ENCODE measurements at places on chromosomes 1 and 21.

DNA sequence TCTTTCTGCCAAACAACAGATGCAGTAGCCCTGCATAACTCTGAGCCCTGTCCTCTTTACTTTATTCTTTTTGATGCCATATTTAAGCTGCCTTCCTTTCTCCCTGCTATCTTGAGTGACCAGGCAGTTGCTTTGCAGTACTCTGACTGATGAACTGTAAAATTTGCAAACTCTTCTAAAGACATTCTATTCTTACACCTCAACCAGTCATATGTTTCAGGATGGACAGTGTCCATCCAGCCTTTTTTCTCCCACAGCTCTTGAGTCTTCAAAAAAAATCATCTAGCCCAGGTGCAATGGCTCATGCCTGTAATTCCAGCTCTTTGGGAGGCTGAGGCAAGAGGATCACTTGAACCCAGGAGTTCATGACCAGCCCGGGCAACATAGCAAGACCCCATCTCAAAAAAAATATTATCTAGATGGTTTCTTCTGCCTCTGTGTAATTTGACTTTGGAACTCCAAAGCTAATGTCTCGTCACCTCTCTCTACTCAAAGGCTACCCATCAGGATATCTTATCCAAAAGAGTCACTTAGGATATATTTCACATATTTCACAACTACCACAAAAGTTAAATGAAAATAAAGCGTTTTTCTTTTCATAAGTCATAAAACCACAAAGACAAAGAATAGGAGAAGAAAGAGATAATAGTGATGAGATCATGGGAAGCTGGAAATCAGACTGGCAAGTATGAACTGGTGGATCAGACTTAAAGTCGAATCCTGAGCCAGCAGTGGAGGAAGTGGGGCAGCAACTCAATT, 54.6 kb upstream of the IPO9 start:
- no peak for DNase-seq

DNA sequence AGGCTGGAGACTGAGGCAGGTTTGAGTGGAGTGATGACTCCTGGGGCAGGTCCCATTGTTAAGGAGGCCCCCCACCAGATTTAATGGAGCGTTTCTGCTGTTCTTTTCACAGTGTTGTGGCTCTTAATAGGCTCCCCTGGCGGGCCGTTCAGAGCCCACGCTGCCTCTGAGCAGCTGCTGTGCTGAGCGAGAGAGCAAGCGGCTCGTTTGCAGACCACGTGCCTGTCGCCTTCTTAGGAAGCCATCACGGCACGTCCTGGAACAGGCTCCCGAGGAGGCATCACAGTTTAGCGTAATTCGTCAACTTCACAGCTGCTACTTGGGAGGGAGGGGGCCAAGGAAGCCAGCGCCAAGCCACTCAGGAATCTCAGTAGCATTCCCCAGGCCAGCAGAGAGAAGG, 70.5 kb upstream of the CTTNBP2NL start:
- DNase-seq: no peak

DNA sequence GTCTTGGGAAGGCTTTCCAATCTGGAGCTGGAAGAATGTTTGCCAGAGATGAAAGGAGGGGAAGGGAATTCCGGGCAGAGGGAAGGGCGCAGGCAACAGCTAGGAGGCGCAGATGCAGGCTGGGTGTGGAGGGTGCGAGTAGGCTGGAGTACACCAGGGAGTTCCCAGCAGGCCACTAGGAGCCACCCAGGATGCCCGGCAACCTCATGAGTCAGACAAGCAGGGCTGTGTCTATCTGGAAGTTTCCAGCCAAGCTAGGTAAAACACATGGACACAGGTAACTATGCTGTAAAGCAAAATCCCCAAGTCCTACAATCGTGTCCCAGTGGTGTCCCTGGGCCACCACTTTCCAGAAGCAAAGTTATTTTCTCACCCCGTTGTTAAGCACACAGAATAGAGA, 990 bp upstream of the NBL1 start:
- no peak for DNase-seq

DNA sequence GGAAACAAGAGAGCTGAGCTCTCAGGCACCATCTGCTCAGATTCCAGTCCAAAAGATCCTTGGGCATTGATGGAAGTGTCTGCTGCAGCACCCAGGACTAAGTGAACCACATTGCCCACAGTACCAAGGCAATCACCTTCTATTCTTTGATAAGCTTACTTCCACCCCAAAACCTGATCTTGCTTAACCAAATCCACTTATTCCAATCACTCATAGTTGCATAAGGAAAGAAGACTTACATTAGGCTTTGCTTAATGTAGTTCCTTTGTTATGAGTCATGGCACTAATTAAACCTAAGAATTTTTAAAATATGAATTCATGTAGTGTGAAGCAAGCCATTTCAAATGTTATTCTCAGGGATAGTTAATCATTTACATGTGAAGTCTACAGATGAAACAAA, 84.5 kb downstream of the UCHL5 start:
- DNase-seq: no peak

GRCh38 chr1:14443164-14443787, 155.2 kb upstream of the KAZN start:
- DNase-seq: no peak

- no peak for DNase-seq
Measured at GRCh38 chr1:45297666-45298356, 28.9 kb upstream of the HPDL start.

DNA sequence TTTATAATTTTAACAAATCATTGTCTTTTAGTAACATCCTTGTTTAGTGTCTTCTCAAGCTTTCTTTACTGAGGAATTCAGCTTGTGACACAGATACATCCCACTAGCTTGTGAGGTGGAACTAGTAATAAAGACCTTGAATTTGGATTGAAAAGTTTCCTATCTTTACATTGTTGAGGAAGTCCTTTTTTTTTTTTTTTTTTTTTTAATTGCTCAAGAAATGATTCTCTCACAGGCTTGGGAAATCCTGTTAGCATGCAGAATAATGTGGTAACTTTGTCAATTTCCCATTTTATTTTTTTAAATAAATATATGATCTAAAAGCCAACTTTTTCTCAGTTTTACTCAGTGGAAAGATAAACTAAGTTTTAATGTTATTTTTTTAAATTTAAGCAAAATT, 15.8 kb downstream of the DENND2D start:
- no peak for DNase-seq

GRCh38 chr1:90613371-90613770, 103.7 kb downstream of the BARHL2 start:
- DNase-seq: no peak

- DNase-seq: no peak
Measured at GRCh38 chr1:97281962-97282361, 560.4 kb downstream of the PTBP2 start.

- DNase-seq: no peak
Measured at GRCh38 chr1:232596666-232597303, 33.1 kb downstream of the SIPA1L2 start.

- DNase-seq: no peak
Measured at GRCh38 chr1:100611086-100611485, 73.1 kb downstream of the GPR88 start.

GRCh38 chr1:97791251-97791650, 129.6 kb downstream of the DPYD start:
- no peak for DNase-seq

DNA sequence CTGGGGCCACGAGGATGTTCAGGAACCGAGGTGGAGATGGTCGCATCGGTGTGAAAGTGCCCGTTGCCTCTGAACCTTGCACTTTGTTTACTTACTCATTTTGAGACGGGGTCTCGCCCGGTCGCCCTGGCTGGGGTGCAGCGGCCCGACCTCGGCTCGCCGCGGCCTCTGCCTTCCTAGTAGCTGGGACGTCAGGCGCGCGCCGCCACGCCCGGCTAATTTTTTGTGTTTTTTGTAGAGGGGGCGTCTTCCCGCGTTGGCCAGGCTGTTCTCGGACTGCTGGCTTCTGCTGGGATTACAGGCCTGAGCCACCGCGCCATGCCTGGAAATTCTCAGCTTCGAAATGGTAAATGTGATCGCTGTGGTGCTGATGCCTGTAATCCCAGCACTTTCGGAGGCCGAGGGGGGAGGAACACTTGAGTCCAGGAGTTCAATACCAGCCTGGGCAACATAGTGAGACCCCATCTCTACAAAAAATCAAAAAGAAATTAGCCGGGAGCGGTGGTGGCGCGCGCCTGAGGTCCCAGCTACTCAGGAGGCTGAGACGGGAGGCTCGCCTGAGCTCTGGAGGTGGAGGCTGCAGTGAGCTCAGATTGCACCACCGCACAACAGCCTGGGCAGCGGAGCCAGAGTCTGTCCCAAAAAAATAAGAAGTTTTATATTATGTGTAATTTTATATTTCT, 684 bp upstream of the MRPL20 start:
- no peak for DNase-seq

DNA sequence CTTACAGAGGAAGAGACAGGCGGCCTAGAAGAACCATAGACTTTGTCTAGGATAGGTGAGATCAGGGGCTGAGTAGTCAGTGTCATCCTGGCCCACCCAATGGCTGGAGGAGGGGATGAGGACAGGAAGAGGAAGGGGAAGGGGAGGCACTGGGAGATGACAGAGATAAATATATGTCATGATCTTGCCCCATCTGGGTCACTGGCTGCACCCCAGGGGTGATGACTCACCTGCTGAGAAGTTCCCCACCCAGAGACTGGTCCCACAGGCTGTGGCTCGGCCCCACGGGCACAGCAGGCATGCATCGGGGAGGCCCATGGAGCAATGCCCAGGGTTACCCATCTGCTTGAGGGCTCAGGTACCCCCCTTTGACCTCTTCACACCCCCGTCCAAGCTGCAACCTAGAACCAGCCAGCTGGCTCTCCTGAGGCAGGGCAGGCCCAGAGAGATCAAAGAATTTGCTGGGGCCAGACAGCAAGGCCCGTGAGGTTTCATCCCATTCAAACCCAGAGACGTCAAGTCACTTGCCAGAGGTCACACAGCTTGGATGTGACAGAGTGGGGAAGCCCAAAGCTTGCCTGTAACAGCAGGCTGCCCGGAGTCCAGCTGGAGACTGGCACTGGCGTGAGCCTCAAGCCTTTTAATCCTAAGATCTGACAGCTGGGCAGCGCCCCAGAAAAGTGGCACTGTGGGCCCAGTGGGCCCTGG, 34.7 kb upstream of the CASZ1 start:
- DNase-seq: no peak

- DNase-seq: peak; percentile 33
Measured at GRCh38 chr1:13813398-13814012, 113.5 kb downstream of the PRDM2 start.

- DNase-seq: no peak
Measured at GRCh38 chr1:162682013-162682419, 49.8 kb downstream of the DDR2 start.

- DNase-seq: no peak
Measured at GRCh38 chr1:163178628-163179027, 24.1 kb downstream of the RGS5 start.

DNA sequence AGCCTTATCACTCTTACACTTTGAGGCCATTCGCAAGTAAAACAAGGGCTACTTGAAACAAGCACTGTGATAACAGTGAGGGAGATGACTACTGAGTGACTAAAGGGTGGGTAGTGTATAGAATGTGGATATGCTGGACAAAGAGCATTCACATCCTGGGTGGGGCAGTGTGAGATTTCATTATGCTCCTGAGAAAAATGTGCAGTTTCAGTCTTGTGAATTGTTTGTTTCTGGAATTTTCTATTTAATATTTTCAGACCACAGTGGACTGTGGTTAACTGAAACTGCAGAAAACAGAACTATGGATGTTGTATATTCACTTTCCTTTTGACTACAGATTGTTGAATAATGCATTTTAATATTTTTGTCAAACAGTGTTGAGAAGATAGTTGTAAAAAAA, 25.1 kb upstream of the B3GALT2 start:
- no peak for DNase-seq

- no peak for DNase-seq
Measured at GRCh38 chr1:112264010-112264409, 132.0 kb upstream of the CTTNBP2NL start.

GRCh38 chr1:221723848-221724236, 18.0 kb downstream of the DUSP10 start:
- no peak for DNase-seq

DNA sequence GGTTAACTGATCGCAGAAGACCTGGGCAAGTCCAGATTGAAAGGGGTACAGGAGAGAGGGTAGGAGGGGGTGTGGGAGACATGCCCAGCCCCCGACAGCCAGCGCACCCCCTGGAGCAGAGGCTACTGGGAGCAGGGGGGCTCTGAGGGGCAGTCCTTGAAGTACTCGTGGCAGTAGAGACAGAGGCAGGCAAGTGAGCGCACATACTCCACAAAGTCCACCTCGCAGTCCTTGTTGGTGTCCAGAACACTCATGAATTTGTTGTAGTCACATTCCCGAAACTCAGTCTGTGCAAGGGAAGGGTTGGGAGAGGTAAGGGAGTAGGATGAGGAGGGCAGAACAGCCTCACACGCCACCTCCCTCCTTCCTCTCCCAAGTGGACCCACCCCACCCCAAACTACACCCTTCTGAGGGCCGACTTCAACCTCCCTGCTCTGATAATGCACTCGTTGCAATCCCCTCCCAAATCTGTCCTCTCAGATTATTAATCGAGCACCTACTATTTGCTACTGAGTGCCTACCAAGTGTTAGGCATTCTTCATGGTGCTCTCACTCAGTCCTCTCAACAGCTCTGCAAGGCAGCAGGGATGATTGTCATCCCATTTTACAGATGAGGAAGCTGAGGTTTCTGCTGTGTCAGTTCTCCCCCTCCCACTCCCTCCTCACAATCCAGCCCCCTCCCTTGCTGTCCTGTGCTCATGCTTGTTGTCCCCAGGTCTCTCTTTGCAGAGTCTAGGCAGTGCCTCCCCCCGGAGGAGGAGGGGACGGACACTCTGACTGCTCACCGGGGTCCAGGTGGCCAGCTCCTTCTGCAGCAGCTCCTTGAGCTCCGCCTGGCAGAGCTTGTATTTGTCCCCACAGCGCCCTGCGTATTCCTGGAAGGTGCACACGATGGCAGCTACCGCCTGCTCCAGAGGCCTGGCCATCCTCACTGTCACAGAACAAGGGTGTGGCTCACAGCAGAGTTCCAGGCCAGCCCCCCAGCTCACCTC, 1.2 kb downstream of the S100A3 start:
- no peak for DNase-seq

DNA sequence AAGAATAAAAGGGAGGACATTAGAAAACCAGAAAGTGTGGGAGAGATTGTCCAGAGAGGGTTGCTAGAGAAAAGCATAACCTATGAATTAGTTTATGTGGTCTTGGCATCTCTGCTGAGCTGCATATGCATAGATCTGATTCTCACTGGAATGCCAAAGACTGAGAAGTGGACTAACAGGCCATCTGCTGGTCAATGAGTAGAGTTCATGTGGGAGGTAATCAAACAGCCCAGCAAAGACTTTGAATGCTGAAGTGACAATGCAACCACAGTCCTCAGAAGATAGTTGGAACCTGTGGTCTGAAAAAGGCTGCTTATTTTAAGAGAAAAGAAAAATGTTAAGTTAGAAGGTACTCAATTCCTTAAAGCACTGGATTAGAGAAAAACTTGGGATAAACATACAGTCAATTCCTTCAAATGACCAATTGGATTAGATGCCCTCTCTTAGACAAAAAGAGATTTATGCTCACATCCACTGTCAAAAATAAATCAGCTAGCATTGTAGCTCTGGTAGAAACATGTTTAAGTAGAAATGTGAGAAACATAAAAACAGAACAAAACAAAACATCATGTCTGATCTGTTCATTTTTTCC, 382.8 kb downstream of the AMY1C start:
- no peak for DNase-seq
